ENCODE measurements at places on chromosomes 3 and 15. TPM values are rescaled to one million over a fixed set of nuclear protein-coding genes. Genes with fewer than 3 reads are reported as not detected.
A peak's percentile ranks its signal among the peaks of the same experiment; 100 is the strongest.

DNA sequence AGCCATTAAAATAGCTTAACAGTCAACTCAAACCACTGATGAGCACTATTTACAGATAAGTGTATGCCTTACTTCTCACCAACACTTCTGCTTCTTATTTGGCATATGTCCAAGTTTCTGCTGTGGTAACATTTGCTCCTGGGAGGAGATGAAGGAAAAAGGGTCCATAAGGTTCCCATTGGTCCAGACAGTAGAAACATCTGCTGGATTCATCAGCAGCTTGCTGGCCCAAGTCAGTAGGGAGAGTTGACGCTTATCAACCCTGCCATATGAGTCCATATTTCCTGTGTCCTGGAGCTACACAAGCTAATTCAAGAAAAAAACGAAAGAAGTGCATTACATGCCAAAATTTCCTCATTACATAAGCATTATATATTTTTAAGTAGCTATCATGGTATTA, 824.5 kb downstream of the CADM2 start:
- H3K4me3 ChIP-seq, result no peak overlapping the region
- H3K36me3 ChIP-seq, result no peaks in the 10 kb centered on the region
- DNase-seq, result no peak
- H3K4me1 ChIP-seq, result no peaks in the 10 kb centered on the region
- no peaks in the 10 kb centered on the region for H3K27me3 ChIP-seq

GRCh38 chr15:34753236-34753894, 1.4 kb downstream of the GJD2 start:
- H3K4me1 ChIP-seq, result no peaks in the 10 kb centered on the region
- H3K27me3 ChIP-seq, result peaks cover 38% of the 10 kb centered on the region
- no peak overlapping the region for H3K27ac ChIP-seq
- DNase-seq, result no peak
- H3K36me3 ChIP-seq, result no peaks in the 10 kb centered on the region

- no peaks in the 10 kb centered on the region for H3K27me3 ChIP-seq
These were observed 12.3 kb upstream of the TMEM45A start for GRCh38 chr3:100480081-100480480.

TUBGCP4 gene
- 10.2 TPM for total RNA-seq

AADACL2 gene
- not detected for total RNA-seq

DNA sequence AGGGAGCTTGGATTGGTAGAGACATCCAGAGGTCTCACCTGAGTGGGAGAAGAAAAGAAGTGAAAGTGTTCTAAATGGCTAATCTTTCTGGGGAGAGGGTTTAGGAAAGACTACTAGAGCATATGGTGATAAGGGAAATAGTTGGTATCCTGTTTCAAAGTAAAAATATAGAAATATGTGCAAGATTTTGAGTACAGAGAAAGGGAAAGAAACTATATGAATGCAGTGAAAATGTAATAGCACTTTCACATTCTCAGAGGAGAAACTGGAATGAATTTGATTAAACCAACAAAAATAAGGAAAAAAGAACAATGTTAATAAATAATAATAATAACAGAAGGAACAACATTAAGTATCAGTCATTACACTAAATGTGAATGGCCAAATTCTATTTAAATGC, 119.4 kb downstream of the DNAJB8 start:
- H3K27me3 ChIP-seq, result no peaks in the 10 kb centered on the region
- no peaks in the 10 kb centered on the region for H3K36me3 ChIP-seq
- H3K4me3 ChIP-seq, result no peak overlapping the region
- no peak for DNase-seq

GLDN gene
- total RNA-seq, result 1.2 TPM

CSTA gene
- not detected for total RNA-seq

DNA sequence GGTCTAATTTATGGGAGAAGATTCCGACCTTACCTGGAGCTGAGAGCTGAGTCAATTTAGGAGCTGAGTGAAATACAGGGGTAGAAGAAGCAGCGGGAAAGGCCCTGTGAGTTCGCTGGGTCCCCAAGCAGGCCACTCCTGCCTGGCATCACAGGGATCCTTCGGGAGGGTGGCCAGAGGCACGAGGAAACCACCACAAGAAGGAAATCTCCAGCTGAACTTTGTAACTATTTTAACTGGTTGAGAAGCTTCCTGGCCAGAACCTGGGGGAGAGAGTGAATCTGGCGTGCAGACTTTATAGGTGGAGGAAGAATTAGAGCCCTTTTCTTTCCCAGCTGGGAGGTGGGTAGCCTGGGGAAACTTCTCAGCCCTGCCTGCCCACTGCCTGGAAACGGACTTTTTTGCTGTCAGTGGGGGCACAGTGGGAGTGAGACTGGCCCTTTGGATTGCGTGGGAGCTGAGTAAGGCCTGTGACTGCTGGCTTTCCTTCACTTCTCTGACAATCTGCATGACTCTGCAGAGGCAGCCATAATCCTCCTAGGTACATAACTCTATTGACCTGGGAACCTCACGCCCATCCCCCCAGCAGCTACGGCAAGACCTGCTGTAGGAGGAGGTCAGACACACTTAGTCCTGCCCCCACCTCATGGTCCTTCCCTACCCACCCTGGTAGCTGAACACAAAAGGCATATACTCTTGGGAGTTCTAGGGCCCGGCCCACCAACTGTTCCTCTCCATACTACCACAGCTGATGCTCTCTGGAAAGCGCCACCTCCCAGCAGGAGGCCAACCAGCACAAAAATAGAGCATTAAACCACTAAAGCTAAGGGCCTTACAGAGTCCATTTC, 340.7 kb downstream of the CNTN3 start:
- DNase-seq, result no peak
- H3K27ac ChIP-seq, result no peak overlapping the region
- no peaks in the 10 kb centered on the region for H3K27me3 ChIP-seq
- no peaks in the 10 kb centered on the region for H3K36me3 ChIP-seq
- no peak overlapping the region for H3K4me3 ChIP-seq

GRCh38 chr3:196707566-196707965, 4.5 kb downstream of the CEP19 start:
- H3K36me3 ChIP-seq, result no peaks in the 10 kb centered on the region
- H3K4me1 ChIP-seq, result peaks cover 9% of the 10 kb centered on the region
- no peaks in the 10 kb centered on the region for H3K27me3 ChIP-seq
- H3K27ac ChIP-seq, result no peak overlapping the region

DNA sequence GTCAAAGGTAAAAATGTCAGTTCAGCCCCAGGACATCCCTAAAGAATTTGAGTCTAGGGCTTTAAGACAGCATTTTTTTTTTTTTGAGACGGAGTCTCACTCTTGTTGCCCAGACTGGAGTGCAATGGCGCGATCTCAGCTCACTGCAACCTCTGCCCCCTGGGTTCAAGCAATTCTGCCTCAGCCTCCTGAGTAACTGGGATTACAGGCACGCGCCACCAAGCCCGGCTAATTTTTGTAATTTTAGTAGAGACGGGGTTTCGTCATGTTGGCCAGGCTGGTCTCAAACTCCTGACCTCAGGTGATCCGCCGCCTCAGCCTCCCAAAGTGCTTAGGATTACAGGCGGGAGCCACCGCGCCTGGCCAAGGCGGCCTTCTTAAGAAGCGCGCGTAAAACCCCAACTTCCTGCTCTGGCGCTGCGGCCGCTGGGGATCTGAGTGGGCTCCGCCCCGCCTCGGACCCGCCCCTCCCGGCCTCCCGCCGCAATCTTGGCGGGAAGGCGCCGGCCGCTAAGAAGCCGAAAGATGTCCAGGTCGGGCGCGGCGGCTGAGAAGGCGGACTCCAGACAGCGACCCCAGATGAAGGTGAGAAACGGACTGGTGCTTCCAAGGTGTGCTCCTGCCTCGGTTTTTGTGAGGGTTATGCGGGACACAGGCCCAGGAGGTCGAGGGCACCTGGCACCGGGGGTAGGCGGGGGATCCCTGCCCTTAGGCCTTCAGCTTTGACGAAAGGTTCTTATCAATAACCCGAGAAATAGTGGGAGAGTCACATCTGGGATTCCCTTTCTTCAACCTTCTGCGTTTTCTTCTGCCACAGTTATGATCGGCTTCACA, at the start of gene WDR76:
Gene WDR76 (plus strand): TSS at position 495 of the 834 bp plus-strand sequence. CDS start 31 bp downstream, at position 526.
- H3K4me3 ChIP-seq, result peak within 1 kb of the TSS; percentile 58
- no peaks in the 10 kb centered on the region for H3K36me3 ChIP-seq
- peak within 1 kb of the TSS; percentile 76 for H3K27ac ChIP-seq
- H3K27me3 ChIP-seq, result no peaks in the 10 kb centered on the region
- DNase-seq, result peak; percentile 92
